Stimulated activated CD4-positive, alpha-beta T cell treated with anti-CD3 and anti-CD28 coated beads, Interleukin-2, amount 100 ng/mL, for 4 hours (primary cell): ENCODE measurements at places on chromosomes 5 and 9.

GRCh38 chr5:6464441-6464840, 15.8 kb downstream of the UBE2QL1 start:
- DNase-seq, result no peak

- DNase-seq, result no peak
Observed at GRCh38 chr5:76443066-76443800, 40.1 kb downstream of the IQGAP2 start.

GRCh38 chr5:65100911-65101631, 332.3 kb downstream of the CWC27 start:
- no peak for DNase-seq

- DNase-seq, result no peak
Observed at GRCh38 chr9:36956908-36957307, 77.2 kb downstream of the PAX5 start.

DNA sequence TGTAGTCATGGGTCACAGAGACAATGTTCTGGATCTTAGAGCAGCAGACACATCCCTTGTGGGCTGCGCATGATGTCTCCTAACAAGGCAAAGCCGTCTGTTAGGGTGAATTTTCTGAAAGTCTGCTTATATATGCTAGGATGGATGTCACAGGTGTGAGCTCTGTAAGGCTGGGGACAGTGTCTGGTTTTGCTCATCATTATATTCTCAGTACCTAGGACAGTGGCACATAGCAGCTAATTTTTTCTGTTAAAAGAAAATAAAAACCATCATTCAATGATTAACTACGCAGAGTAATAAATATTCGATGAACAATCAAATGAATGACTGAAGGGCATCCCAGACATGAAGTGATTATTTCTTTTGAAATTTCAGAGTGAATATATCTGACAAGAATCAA, 52.9 kb upstream of the FAM169A start:
- no peak for DNase-seq

DNA sequence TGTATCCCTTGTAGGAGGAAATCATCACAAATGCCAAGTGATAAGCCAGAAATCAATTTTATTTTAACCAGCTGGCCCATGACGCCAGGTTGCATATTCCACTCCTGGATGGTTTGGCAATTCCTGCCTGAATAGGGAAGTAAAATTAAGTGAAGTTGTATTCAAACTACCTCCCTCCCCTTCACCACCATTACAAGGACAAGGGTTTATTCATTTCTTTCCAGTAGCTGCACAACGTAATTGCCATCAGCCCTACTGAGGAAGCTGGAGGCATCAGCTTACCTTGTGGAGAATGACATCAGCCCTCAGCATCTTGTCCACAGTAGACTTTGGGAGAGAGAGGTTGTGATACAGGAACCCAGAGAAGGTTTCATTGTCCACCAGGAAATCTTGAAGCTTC, 66.6 kb downstream of the ABCA1 start:
- DNase-seq, result no peak

DNA sequence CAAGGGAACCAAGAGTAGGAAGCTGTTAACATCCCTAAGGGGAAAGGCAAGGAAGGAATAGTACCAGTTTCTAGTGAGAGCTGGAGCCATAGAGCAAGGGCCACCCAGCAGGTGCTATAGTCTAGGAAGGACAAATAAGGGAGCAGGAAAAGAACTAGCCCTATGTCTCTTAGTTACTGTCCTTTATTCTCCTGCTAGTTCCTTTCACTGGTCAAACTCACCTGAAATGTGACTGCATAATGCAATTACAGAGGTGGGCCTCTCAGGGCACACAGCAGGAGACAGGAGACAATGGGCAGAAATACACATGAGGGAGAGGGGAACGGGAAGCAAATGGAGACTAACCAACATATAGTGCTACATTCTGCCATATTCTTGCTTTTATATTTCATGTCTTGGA, 26.7 kb upstream of the FRMPD1 start:
- DNase-seq, result no peak

DNA sequence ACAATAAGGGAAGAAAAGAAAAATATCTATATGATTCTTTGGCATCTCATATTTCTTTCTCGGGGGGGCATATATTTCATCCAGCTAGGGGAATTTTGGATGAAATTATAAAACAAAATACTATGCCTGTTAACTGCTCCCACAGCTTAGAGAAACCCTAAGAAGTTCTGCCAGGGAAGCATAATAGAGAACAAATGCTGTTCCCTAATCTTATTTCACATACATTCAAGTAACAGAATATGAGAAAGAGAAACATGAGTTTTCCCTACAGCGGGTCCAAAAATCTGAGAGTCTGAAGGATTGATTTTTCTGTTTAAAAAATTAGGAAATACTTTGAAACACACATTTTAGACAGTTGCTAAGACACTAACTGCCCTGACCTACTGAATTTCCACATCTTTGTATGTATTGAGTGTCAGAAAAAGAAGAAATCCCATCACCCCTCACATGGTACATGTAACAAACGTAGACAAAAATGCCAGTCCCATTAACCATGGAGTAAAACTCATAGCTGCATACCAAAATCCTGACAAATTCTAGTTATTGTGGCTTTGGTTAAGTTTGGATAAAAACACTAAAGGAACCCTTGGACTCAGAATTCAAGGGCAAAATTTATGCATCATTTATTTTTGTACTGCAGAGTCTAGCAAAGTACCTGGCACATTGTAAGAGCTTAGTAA, 620.2 kb upstream of the DMAC1 start:
- DNase-seq, result no peak

- DNase-seq, result no peak
Observed at GRCh38 chr5:64767959-64768357, 533 bp downstream of the SREK1IP1 start.

DNA sequence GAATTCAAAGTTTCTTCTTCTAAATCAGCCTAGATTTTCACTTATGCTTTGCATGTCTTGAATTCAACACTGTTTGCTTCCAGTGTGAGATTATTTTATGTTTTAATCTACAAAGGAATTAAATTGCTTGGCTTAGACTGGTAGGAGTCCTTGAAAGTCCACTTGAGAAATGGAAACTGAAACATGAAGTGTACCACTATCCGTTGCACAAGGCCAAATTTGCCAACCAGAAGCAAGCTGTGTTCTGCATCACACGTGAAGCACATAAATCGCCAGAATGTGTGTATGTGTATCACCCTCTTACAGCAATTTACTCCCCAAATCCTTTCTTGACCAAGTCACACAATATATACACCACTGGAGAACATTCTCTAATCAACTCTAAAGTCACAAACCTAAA, 10.3 kb downstream of the SEMA6A start:
- DNase-seq, result no peak

GRCh38 chr9:110338143-110338542, 480 bp upstream of the TXNDC8 start:
- no peak for DNase-seq

DNA sequence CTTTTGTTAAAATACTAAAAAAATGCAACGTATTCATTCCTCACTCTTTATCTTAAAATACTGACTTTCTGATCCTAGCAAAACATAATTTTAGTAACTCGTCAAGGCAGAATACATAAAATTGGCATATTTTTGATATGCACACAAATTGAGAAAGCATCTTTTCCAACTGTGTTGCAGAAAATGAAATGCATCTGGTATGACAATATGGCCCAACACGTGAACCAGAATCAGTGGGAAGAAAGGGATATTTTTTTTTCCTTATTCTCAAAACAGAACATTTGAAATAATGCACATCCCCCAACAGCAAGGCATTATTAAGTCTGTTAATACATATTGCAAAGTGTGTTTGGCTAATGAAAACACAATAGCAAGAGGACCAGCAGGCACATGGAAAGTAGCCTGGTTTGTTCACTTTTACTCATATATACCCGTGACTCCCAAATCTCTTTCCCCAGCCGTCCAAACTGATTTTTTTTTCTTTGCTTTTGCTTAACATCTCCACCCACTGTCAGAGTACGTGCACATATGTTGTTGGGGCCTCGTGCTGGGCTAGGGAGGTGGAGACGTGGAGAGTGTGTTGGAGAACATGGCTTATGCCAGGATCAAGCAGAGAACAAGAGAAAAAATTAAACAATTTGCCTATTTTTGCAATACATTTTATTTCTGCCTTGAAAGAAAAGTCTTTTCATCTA, 4.3 kb downstream of the MCTP1 start:
- no peak for DNase-seq

DNA sequence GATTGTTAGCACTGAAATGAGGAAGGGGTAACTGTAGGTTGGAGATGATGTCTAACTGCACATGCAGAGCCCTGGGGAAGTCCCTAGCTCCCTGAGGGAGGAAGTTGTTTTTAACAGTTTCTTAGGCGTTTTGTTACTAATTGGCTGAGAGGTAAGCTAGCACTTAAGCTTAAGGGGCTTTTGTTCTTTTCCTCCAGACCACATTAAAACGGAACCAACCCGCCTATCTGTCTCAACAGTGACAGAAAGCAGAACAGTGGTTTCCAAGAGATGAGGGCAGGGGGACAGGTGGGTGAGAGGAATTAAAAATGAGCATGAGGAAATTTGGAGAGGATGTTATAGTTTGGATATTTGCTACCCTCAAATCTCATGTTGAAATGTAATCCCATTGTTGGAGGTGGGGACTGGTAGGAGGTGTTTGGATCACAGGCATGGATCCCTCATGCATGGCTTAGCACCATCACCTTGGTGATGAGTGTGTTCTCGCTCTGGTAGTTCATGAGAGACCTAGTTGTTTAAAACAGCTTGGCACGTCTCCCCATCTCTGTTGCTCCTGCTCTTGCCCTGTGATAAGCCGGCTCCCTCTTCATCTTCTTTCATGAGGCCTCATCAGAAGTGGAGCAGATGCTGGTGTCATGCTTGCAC, 38.9 kb downstream of the LYRM7 start:
- peak; percentile 41 for DNase-seq

GRCh38 chr5:94157704-94158539, 416.5 kb upstream of the POU5F2 start:
- DNase-seq, result no peak

DNA sequence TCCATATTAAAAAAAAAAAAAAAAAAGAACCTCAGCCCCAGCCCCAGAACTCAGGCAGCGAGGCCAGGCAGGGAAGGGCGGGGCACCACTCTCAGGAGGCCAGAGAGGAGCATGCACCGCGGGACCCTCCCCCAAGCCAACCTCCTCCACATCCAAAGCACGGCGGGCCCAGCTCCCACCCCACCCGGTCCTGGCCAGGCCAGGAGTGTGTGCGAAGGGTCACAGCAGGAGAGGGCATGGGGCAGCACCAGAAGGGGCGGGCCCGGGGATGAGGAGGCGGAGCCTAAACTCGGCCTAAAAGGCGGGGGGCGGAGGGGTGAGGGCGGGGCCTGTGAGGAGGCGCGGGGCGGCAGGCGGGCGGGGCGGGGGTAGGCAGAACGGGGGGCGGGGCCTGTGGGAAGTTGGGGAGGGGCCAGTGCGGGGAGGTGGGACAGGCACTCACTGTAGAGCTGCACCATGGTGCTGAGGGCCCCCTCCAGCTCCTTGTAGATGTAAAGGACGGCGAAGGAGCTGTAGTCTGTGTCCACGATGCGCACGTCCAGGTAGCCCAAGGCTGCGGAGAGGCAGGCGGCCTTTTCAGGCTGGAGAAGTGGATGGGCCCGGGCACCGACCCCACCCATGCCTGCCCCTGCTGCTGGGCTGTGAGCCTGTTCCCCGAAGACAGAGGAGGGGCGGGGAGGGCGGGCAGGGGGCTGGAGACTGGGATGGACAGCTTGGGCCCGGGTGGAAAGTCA, 1.2 kb downstream of the LCN15 start:
- peak; percentile 26 for DNase-seq

DNA sequence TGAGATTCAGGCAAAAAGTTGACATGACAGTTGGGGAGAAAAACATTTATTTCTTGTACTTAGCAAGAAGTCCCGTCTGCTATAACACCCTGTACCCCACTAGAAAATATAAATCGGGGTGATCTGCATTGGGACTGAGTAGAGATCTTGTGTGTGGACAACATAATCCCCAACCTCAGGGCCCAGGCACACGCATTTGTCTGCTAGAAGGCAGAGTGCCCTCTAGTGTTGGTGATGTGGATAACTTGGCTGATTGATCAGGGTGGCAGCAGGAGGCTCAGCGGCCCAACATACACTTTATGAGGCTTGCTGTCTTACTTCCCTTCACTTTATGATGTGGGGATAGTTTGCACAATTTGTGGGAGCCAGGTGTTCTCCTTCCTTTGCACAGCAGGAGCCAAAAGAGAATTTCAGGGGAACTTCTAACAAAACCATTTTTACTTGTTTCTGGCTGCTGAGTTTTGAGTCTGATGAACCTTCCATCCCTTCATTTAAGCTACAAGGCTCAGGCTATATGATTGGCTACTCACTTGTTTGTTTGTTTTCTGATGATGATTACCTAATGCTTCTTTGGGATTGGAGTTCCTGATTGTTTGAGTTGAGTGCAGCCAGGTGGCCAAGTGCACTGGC, 263.2 kb downstream of the DMAC1 start:
- no peak for DNase-seq

- no peak for DNase-seq
Observed at GRCh38 chr5:83377131-83377865, 94.2 kb upstream of the VCAN start.

DNA sequence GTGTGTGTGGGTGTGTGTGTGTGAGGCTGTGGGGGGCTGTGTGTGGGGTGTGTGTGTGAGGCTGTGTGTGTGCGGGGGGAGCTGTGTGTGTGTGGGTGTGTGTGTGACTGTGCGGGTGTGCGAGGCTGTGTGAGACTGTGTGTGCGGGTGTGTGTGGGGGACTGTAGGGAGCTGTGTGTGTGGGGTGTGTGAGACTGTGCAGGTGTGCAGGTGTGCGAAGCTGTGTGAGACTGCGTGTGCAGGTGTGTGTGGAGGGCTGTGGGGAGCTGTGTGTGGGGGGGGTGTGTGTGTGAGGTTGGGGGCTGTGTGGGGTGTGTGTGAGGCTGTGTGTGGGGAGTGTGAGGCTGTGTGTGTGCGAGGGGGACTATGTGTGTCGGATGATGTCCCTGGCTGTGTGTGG, 23.2 kb downstream of the AHRR start:
- DNase-seq, result no peak

- DNase-seq, result no peak
Observed at GRCh38 chr9:133789778-133790177, 51.6 kb upstream of the SARDH start.

DNA sequence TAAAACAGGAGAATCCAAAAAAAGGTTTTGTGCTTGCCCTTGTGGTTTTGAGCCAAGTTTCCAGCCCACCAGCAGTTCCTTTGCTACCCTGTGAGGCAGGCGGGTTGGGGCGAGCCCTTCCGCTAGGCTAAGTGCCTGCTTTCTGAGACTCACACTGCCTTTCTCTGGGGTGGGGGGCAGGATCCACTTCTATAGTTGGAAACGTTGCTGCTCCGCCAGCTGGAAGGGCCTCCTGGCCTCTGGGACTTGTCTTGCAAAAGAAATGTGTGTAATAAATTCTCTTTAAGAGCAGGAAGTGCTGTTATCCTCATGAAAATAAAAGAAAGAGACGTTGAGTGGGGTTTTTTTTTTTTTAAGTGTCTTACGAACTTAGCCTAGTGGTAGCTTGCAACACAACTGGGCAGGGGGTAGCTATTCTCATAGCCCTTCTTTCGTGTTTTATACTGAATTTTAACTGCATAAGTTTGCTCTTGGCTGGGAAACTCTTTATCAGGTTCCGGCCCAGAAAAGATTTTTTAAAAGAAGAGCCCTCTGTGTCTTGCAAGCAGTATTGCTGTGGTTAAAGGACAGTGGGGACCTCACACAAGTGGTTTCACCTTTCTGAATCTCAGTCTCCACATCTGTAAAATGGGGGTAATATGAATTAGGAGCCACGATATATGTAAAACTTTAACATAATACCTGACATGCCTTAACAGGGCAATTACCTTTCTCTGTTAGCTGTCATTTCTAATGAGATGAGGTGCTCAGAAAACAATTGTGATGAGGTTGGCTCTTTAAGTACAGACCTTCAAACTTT, 19.8 kb downstream of the JADE2 start:
- DNase-seq, result no peak
